ENCODE measurements at places on chromosomes 7 and 10.

GRCh38 chr10:4239186-4239585, 454.2 kb upstream of the KLF6 start:
- no peaks in the 10 kb centered on the region for H3K27me3 ChIP-seq
- peaks cover 28% of the 10 kb centered on the region for H3K4me1 ChIP-seq
- DNase-seq, result no peak
- no peak overlapping the region for H3K27ac ChIP-seq
- no peak overlapping the region for H3K4me3 ChIP-seq

GRCh38 chr7:142898377-142899170, 13.0 kb upstream of the TRPV6 start:
- no peak for DNase-seq
- H3K27me3 ChIP-seq, result peaks cover 1% of the 10 kb centered on the region
- no peak overlapping the region for H3K27ac ChIP-seq
- H3K4me1 ChIP-seq, result no peaks in the 10 kb centered on the region

DNA sequence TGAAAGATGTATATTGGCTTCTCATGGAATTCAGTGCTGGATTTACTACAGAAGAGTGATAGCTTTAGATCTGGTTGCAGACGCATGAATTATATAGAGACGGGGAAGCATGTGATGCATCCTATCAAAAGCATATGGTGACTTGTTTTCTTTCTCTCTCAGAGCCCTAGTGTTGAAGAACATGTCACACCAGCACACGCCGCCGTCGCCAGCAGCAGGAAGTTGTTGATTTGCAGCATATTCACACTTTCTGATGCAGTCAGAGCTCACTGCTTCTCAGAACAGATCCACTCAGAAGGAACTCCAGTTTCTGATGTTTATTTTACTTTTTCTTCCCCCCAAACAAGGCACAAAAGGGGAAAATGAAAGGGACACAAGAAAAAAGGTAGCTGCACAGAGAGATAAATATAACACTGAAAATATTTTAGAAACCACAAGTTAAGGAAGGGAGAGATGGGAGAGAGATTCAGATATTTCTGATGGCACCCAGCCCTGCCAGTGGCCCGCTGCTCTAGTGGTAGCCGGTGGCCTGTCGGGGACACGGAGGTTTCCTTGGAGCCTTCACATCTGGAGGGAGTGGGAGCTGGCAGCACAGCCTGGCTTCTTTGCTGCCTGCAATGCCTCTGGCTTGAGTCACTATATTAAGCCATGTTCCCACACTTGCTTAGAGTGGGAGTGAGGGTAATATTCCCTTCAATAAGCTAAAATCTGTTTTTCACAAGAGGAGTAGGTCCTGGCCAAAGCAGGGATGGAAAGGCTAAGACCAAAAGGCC, 123.2 kb downstream of the NRP1 start:
- H3K4me3 ChIP-seq, result no peak overlapping the region
- peak; percentile 40 for DNase-seq
- peak overlapping the region; percentile 64 for H3K27ac ChIP-seq
- peaks cover 12% of the 10 kb centered on the region for H3K4me1 ChIP-seq
- H3K27me3 ChIP-seq, result no peaks in the 10 kb centered on the region

DNA sequence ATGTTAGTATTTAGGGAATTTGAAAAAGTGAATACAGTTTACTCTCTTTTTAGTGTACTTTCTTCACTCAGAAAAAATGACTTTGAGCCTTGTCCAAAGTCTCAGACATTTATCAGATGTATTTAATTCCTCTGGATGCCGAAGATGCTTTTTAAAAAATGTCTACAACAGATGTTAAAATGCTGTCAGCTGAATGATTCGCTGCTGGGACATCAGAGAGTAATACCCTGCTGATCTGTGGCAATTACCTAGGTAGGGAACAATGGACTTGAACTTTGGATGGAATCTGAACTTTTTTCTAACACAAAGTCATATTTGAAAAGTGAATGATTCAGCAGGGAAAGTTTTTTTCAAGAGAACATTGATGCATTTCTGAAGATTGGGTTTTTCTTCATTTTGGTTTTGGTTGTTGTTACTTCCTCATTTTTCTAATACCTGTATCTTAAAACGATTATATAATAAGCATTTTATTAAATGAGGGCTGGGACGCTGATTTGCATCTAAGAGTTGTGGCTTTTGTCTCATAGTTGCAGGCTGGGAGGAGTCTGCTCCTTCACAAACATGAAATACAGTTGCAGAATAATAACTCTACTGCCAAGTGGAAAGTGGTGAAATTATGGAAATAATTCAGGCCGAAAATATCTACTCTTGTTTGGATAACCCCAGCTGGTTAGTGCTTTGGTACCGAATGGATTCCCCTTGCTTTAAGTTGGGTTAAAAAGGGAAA, 98.0 kb downstream of the SPAG6 start:
- peaks cover 2% of the 10 kb centered on the region for H3K27me3 ChIP-seq
- H3K4me3 ChIP-seq, result no peak overlapping the region
- DNase-seq, result no peak
- H3K27ac ChIP-seq, result no peak overlapping the region
- peaks cover 14% of the 10 kb centered on the region for H3K4me1 ChIP-seq

- no peaks in the 10 kb centered on the region for H3K4me1 ChIP-seq
- DNase-seq, result no peak
- H3K27ac ChIP-seq, result no peak overlapping the region
- no peak overlapping the region for H3K4me3 ChIP-seq
These were observed 96.4 kb downstream of the COBL start for GRCh38 chr7:51220226-51220625.

GRCh38 chr10:14383266-14383665, 52.5 kb upstream of the FRMD4A start:
- peaks cover 46% of the 10 kb centered on the region for H3K4me1 ChIP-seq
- no peak overlapping the region for H3K4me3 ChIP-seq
- no peak for DNase-seq
- no peak overlapping the region for H3K27ac ChIP-seq
- H3K36me3 ChIP-seq, result no peaks in the 10 kb centered on the region

GRCh38 chr10:132469197-132469884, 68.2 kb upstream of the INPP5A start:
- DNase-seq, result no peak
- peaks cover 11% of the 10 kb centered on the region for H3K4me1 ChIP-seq
- no peaks in the 10 kb centered on the region for H3K36me3 ChIP-seq
- H3K27me3 ChIP-seq, result peaks cover 3% of the 10 kb centered on the region
- H3K4me3 ChIP-seq, result no peak overlapping the region

DNA sequence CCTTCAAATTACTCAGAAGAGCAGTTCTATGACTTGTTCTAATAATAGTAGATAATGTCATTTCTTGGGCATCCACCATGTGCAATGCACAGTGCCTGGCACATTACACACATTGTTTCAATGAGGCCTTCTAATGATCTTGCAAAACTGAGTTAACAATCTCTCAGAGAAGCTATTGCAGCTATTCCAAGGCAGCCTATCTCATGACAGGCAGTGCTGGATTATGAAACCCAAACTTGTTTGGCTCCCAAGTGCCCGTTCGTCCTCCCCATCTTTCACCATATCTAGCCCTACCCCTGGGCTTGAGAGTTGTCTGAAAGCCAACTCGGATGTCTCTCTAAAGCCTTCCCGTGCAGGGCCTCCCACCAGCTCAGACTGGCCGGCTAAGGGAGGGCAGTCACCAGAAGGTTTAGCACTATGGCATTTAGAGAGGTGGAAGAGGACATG, 405.1 kb downstream of the PLXNA4 start:
- no peak for DNase-seq
- no peaks in the 10 kb centered on the region for H3K4me1 ChIP-seq
- no peaks in the 10 kb centered on the region for H3K27me3 ChIP-seq
- H3K36me3 ChIP-seq, result no peaks in the 10 kb centered on the region
- no peak overlapping the region for H3K4me3 ChIP-seq
- no peak overlapping the region for H3K27ac ChIP-seq

DNA sequence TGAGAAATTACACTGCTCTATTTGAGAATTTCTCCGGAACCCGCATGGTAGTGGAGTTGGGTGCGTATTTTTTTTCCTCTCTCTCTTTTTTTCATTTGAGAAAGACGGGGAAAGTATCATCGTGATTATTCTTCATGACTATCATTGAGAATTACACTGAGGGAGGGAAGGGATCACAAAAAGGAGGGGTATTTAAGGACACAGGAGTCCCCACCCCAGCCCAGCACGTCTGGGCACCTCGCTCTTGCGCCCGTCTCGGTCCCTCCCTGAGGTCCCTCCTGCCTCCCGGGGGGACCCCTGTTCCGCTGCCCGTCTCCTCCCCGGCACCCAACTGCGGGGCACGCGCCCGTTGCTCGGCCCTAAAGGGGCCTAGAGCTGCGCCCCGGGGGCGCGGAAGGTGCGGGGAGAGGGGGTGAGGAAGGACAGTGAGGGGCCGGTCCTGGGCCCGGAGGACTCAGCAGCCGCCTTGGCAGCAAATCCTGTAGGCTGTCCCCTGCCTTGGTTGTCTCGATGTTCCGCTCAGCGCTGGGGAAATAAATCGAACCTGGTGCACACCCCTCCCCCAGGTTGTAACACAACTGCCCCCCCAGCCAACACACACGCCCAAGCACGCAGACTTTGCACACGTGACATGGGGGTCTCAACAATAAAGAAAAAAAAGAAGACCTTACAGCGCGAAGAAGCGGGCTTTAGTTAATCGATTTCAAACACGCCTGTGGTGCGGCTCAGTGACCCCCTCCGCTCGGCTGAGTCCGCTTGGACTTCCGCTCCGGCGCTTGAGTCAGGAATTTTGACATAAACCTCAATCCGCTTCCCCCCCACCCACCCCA, 18.6 kb upstream of the GATA3 start:
- peaks cover 2% of the 10 kb centered on the region for H3K36me3 ChIP-seq
- peak overlapping the region; percentile 23 for H3K4me3 ChIP-seq
- peaks cover 75% of the 10 kb centered on the region for H3K27me3 ChIP-seq
- H3K4me1 ChIP-seq, result peaks cover 21% of the 10 kb centered on the region

DNA sequence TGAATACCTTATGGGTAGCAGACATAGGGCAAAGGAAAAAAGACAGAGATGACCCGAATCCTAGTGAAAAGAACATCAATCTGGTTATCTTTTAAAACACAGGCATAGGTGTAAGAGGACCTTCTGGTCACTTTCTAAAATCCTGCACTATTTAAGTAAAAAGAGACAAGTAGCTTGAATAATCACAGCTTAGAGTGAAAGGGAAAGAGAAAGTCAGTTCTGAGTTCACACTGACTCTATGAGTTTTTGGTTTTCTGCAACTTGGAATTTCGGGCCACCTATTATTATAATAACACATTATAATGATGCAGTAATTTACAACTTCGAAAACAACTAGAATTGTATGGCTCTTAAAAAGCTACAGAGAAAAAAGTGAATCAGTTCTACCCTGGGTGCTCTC, 247.8 kb downstream of the DOCK4 start:
- H3K27ac ChIP-seq, result no peak overlapping the region
- H3K4me3 ChIP-seq, result no peak overlapping the region
- DNase-seq, result no peak
- no peaks in the 10 kb centered on the region for H3K27me3 ChIP-seq
- H3K4me1 ChIP-seq, result no peaks in the 10 kb centered on the region

Data from activated CD8-positive, alpha-beta T cell treated with anti-CD3 and anti-CD28 coated beads for 36 hours (primary cell).